ENCODE measurements at places on chromosomes 4 and X.

- no peak for DNase-seq
Observed at GRCh38 chrX:148788449-148788848, 288.0 kb downstream of the AFF2 start.

- no peak for DNase-seq
Observed at GRCh38 chr4:47674144-47674543, 163.7 kb downstream of the CORIN start.

- DNase-seq, result no peak
Observed at GRCh38 chr4:95086551-95086950, 328.8 kb downstream of the BMPR1B start.

DNA sequence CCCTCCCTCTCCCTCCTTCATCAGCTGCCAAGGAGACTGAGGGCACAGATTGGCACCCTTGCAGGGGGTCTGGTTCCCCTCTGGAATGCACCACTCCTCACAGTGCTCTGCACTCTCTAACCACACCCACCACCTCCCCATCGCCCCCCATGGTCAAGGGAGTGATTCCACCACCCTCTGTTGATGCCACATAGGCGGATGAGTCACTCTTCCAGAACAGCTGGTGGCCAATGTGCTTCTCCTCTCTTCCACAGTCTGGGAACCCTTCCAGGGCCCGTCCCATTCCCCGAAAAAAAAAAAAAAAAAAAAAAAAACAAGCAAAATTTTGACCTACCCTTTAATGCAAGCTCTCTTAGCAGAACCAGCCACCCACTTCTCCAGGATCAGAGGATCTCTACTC lies 341.3 kb upstream of the KLF3 start:
- DNase-seq, result no peak

GRCh38 chr4:56880572-56880971 lies 27.1 kb upstream of the REST start:
- no peak for DNase-seq

DNA sequence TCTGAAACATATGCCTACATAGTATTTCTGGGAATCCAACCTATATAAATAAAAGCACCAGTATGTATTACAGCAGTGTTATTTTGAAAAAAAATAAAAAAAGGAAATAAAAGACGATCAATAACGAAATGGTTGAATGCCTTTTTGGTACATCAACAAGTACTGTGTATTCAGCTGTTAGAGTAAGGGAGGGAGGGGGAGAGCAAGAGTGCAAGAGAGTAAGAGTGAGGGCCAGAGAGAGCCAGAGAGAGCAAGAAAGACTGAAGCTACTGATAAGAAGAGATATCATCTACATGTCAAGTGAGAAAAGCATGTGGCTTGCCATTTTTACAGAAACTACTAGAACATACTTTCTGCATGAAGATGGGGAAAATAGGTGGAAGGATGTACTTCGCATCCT lies 1.8 kb downstream of the SPIN4 start:
- no peak for DNase-seq

GRCh38 chrX:19448077-19448476 lies 67.2 kb downstream of the MAP3K15 start:
- DNase-seq, result no peak

DNA sequence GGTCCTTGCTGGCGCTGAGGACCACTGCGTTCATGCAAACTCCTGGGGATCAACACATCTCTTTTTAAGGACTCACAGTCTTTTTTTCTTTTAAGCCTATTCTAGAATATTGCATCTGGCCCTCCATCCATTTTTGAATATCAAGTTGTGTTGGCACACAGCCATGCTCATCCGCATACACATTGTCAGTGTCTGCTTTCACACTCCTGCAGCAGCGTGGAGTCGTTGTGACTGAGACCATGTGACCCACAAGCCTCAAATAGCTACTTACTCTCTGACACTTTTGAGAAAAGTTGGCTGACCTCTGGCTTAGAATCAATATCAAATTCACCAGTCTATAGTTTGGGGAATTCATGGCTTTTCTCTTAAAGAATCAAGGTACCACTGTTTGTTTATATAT lies 191.8 kb upstream of the S100G start:
- DNase-seq, result no peak
